ENCODE measurements at places on chromosomes 5 and 9.

GRCh38 chr9:14212077-14212476 is 101.9 kb downstream of the NFIB start:
- no peak for DNase-seq

GRCh38 chr9:113513111-113513510 is 49.6 kb downstream of the RGS3 start:
- no peak for DNase-seq

GRCh38 chr5:138029944-138030343 is 2.9 kb downstream of the FAM13B start:
- DNase-seq, result no peak

GRCh38 chr5:1050423-1051365 is 42.1 kb downstream of the NKD2 start:
- peak; percentile 94 for DNase-seq

GRCh38 chr9:113516840-113517577 is 53.5 kb downstream of the RGS3 start:
- DNase-seq, result no peak

DNA sequence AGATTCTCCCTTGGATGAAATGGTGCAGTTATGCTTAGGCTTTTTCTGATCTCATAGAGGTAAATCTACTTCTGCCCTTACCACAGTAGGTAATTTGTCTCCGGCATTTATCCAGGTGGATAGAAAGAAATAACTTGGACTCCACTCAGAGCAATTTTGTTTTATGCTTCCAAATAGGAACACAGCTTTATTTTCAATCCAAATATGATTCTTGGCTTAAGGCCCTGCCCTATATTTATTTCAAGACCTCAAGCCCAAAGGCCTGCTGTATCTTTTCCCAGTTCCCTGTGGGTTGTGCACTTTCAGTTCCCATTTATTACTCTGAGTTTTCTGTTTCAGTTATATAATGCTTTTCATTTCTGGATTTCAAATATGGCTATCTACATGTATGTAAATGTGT is 274.2 kb upstream of the SMC2 start:
- no peak for DNase-seq

DNA sequence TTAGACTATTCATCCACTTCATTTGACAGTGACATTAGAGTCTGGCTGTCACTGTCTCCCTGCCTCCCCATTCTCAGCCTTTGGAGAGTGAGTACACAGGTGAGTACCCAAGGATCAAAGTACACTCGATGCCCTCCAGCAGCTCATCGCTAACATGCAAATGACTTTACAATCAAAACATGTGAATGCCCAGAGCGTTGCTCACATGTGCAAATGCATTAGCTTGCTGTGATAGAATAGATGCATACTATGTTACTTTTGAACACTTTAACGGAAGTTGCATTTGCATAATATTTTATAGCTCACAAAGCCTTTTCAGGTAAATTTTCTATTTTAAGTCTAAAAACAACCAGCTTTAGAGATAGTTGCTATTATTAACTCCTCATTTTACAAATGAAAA is 107.6 kb downstream of the SYK start:
- no peak for DNase-seq

DNA sequence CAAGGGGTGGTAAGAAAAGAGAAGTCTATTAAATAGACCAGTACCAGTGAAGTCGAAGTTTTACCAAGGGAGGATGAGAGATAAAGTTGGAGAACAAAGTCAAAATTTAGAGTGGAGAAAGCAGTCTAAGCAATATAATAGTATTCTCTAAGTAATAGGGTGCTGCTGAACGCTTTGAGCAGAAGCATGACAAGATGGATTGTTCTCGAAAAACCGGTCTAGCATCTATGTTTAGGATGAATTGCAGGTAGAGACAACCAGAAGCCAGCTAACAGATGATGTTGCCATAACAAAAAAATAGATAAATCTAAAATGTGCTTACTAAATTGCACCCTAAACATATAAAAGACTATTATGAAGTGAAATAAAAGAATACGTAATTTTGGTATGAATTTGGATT is 237.0 kb downstream of the PRELID2 start:
- DNase-seq, result no peak

- DNase-seq, result no peak
Observed at GRCh38 chr9:37778534-37778933, 6.3 kb downstream of the EXOSC3 start.

DNA sequence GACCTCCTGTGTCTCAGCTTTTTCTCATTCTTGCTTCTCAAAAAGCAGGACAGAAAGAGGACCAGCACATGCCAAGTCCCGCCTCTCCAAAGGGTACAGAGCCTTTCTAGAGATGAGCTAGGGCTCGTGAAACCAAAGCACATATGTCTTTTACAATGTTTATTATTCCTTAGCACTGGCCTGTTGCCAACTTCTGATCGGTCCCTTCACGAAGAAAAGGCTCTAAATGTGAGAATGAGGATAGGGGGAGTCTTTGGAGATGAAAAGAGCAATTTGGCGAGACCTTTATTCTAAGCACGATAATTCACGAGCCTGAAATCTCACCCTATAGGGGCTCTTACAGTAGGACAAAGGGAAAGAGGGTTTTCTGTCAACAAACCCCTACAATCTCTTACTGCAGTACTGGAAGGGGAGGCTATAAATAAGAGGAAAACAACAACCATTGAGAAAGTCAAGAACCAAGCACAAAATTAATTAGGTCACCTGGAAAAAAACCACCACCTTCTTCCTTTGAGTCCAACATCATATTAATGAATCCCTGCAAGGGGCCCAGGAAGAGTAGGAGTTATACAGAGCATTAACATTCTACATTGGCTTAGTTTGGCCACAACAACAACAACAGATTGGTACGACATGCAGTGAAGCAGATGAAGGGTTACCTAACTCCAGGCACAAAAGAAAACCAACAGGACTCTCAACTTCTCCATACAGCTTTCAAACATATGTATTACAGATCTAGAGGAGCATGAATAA is 309.5 kb downstream of the PDE4D start:
- peak; percentile 56 for DNase-seq

- no peak for DNase-seq
Observed at GRCh38 chr5:172679628-172680212, 38.7 kb downstream of the NEURL1B start.

DNA sequence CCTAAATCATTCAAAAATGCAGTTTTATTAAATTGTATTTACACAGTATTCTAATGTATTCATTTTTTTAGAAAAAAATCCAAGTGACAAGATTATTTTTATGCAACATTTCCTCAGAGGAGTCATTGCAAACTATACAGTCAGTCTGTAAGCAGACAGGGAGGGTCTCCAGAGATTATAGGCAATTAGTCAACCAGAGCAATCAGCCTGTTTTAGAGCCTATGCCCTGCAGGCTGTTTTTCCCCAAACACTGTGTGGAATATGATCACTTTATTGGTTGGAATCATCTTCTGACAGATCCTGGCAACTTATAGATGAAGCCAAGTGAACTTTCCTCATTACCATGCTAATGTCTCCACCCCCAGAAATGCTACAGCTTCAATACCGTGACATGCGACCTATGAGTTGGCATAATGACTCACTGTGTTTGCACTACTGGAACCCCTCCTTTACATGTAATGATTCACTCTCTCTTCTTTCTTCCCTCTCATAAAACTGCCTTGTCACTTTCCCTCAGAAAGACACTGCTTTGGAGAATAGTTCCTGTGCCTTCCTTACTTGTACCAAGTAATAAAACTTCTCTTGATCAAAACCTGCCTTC is 577.7 kb upstream of the FTMT start:
- DNase-seq, result no peak

DNA sequence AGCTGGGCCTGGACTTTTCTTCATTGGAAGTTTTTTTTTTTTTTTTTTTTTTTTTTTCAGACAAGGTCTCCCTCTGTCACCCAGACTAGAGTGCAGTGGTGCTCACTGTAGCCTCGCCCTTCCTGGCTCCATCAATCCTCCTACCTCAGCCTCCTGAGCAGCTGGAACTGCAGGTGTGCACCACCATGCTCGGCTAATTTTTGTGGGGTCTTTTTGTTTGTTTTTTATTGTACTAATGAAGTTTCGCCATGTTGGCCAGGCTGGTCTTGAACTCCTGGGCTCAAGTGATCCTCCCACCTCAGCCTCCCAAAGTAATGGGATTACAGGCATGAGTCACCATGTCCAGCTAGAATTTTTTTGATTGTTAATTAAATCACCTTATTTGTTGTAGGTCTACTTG is 3.6 kb downstream of the DNAJC18 start:
- DNase-seq, result no peak

- DNase-seq, result peak; percentile 60
Observed at GRCh38 chr5:142915813-142916424, 145.7 kb downstream of the ARHGAP26 start.

GRCh38 chr5:137394380-137394779 is 104.7 kb downstream of the SPOCK1 start:
- no peak for DNase-seq

GRCh38 chr9:86730163-86730928 is 217.0 kb downstream of the GAS1 start:
- DNase-seq, result no peak

DNA sequence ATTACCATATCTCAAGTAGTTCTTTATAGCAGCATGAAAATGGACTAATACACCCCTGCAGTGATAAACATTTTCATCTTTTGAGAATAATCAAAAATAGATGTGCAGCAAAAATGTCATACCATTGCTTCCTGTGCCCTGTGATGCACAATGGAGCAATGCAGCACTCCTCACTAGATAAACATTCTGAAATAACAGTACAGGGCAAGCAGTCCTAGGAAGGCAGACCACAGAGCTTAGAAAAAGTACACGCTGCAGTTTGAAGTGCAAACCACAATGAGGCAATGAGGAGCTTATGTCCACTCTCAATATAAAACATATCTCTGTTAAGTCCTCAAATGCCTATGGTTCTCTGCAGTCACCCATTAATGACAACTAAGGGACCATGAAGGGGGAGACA is 367.6 kb downstream of the PDE4D start:
- DNase-seq, result no peak

GRCh38 chr9:37239224-37239859 is 119.0 kb downstream of the ZCCHC7 start:
- DNase-seq, result peak; percentile 17

- DNase-seq, result no peak
Observed at GRCh38 chr9:133636902-133637301, 739 bp downstream of the DBH start.

- DNase-seq, result no peak
Observed at GRCh38 chr5:150306775-150307174, 4.1 kb upstream of the ARSI start.

DNA sequence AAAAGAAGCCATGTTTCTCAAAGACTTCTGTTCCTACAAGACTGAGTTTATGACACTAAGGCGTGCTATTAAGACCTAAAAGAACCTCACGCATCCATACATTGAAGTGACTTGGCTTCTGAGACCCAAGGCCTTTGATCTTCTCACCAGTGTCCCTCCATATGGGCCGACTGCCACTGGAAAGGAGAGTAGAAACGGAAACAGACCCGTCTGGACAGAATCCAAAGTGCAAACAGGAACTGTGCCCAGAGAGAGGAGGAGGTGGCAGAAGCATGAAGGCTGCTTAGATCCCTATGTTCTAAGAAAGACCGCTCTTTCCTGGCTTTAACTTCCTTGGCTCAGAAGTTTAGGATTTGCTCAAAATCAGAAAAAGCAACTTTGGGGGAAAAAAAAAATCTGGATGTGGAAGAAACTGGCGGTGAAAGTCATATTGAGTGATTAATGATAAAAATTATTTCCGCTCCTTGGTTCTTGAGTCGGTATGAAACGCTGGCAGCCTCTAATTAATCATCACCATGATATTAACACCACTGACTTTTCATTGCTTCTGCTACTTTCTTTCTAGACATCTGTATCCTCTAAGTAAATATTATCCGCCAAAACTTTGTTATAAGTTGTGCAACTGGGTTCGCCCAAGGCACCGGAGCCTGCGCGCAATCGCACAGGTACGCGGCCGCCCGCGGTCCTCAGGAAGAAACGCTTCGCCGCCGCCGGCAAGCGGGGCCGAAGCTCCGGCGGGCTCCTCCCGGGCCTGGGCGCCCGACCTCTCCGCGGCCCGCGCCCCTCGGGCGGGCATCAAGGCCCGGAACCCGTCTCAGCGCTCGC is 726 bp downstream of the DAP start:
- peak; percentile 75 for DNase-seq

DNA sequence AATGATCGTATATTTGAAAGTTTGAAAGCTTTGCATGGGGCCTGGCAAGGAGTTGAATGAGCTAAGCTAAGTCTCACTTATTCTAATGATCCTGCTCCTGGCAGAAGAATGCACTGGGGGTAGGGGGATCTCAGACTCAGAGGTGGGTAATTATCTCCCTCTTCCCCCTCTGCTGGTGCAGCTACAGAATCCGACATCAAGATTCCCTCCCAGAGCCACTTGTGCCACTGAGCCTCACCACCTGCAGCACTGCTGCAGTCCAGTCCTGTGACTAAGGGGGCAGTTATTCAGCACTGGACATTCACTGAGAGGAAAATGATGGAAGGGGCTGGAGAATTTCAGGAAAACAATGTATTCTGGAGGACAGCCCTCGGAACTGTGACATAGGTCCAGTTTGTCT is 205.8 kb downstream of the DEPDC1B start:
- no peak for DNase-seq

DNA sequence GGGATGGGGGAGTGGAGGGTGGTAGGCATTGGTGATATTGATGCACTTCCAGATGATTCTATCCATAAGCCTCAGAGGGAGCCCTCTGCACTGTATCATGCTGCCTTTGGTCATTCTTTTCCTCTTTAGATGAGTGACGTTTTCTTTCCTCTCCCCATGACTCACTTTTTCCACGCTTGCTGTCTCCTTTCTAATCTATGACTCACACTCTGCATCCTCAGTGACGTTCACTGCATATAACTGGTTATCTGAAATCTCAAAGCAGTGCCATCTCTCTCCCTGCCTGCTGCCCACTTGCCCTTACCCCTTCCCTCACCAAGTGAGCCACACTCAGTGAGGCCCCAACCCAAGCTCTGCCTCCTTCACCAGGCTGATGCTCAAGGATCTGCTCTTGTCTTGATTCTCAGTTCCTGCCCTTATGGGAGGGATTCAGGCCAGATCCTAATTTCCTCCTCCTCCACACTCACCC is 31.6 kb downstream of the PTGS1 start:
- DNase-seq, result no peak

All from NCI-H510A treated with DMSO at 0.1 percent for 48 hours (cell line).